ENCODE measurements at places on chromosomes 7 and 10.

GRCh38 chr10:37495415-37495814, 362.0 kb downstream of the ZNF248 start:
- DNase-seq, result no peak

- no peak for DNase-seq
Measured at GRCh38 chr7:30987936-30988335, 24.2 kb downstream of the GHRHR start.

DNA sequence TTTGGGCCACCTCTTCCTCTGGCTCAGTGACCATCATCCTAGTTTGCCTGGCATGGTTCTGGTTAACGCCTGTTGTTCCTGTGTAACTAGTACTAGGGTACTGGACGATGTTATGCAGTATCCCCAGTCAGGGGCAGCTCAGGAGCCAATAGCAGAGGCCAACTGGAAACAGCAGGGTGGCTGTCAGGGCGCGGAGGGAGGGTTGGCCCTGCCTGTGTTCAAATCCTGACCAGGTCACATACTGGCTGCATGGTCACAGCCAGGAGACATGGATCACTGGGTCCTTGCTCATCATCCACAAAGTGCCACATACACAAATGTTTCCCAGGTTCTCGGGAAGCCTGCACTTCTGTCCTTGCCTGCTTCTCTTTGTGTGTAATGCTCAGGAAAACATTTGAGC, 12.3 kb upstream of the RBP3 start:
- no peak for DNase-seq

DNA sequence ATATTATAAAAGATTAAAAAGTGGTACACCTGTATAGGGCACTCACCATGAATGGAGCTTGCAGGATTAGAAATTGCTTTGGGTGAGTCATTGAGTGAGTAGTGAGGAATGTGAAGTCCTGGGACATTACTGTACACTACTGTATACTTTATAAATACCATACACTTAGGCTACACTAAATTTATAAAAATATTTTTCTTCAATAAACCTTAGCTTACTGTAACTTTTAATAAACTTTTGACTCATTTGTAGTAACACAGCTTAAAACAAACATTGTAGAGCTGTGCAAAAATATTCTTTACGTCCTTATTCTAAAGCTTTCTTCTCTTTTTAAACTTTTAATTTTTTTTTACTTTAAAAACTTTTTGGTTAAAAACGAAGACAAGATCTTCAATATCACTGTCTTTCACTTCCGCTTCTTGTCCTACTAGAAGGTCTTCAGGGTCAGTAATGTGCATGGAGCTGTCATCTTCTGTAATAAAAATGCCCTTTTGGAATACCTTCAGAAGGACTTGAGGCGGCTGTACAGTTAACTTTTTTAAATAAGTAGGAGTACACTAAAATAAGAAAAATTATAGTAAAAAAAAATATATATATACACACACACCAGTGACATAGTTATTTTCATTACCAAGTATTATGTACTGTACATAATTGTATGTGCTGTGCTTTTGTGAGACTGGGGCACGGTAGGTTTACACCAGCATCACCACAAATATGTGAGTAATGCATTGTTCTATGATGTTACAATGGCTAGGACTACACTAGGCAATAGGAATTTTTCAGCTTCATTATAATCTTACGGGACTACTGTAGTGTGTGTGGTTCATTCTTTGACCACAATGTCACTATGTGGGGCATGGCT, 3.5 kb downstream of the STK31 start:
- no peak for DNase-seq

DNA sequence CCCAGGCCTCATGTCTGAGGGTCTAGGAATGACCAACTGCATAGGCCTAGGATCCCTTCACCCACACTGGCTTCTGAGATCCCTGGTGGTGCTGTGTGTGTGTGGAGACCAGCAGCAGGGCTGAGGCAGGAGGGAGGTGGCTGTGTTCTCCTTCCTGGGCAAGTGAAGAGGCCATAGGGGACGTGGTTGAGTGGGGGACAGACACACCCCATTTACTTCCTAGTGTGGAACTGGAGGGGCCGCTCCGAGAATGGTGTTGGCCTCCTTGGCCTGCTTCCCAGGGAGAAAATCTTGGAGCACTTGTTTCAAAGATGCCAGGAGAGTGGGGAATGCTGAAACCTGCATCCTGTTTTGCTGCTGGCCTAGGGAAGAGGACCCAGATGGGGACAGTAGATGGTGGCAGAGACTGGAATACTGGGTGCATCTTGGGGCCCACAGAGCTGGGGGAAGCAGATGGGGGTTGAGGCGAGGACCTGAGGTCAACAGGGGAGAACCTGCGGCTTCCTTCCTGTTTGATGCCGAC, 19.1 kb downstream of the UBTD1 start:
- DNase-seq, result no peak

DNA sequence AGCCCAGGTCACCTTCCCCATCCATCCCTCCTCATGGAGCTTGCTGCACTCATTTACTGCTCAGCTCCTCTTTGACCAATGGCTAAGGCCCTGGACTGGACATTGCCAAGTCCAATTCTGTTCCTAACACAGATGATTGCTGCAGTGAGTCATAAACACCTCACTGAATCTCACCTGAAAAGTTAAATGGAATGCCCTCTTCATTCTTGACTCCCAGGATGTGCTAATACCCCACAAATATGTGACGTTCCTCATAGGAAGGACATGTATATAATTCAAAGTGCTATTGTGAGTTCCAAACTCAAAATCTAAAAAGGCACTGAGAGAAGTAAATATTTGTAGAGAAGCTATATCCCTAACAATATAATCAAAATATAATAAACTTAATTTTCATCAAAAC, 73.5 kb upstream of the DLX6 start:
- DNase-seq, result no peak

- peak; percentile 71 for DNase-seq
Measured at GRCh38 chr10:87093632-87094372, 841 bp downstream of the GLUD1 start.

- DNase-seq, result no peak
Measured at GRCh38 chr7:128833148-128833945, 3.1 kb downstream of the FLNC start.

GRCh38 chr10:42781893-42782445, 626 bp upstream of the BMS1 start:
- no peak for DNase-seq

GRCh38 chr7:121810831-121811672, 61.9 kb upstream of the PTPRZ1 start:
- DNase-seq, result no peak

DNA sequence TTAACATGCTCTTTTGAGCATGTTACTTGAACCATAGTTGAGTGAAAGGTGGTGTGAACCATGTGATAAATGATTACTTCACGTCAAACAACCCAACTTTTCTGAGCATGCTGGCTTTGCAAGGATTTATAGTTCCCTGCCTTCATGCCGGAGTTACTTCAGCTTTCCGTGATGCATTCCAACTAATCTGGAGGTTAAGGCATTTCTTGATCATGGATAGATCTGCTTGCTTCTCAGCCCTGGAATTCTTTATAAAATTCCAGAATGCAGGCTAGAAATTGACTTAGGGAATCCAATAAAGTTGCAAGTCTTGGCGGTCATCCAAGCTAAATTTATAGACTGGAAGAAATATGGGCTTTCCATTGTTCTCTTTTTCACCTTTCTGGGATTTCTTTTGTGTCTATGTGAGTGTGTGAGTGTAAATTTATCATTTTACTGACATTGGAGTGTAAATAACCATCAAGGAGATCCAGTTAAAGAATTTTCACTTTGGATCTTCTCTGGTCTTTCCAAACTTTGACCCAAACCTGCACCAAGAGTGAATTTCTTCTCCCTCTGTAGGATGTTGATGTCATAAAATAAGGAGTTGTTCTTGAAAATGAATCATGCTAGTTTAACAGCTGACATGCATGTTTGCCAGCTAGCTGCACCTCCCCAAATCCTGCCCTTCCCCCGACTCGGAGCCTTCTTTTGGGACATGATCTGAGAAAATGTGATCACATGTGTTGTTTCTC, 289.0 kb downstream of the TWIST1 start:
- DNase-seq, result no peak

DNA sequence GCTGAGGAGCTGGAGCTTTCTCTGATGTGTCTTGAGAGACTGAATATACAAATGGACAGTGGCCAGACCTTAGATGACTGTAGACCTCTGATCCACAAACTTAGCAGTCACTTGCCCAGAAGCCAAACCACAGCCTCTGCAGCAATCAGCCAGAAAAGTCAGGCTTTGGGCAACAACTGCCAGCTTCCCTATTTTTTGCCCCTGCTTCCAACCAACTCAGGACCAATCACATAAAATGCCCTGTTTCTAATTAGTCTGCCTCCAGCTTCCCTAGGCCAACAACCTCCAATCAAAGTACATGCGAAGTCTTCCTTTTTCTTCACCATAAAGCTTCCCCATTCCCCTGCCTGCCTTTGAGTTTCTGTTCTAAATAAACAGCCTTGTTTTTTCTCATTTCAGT, 37.8 kb upstream of the CACUL1 start:
- DNase-seq, result no peak

DNA sequence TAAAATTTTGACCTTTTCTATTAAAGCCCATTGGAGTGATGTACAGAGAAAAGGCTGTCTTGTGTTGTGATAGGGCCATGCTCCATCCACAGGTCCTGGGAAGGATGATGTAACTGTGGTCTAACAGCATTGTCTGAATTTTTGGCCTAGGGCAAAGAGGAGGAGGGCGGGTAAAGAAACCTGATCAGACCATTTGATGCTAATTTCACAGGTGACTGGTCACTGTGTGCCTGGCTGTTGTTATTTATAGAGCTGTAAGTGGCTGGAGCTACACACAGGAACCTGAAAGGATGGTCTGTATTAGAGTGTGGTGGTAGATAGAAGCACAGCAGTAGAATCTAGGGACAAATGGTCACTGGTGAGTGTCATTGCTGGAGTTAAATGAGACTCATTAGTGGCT, 182.1 kb downstream of the AUTS2 start:
- no peak for DNase-seq

DNA sequence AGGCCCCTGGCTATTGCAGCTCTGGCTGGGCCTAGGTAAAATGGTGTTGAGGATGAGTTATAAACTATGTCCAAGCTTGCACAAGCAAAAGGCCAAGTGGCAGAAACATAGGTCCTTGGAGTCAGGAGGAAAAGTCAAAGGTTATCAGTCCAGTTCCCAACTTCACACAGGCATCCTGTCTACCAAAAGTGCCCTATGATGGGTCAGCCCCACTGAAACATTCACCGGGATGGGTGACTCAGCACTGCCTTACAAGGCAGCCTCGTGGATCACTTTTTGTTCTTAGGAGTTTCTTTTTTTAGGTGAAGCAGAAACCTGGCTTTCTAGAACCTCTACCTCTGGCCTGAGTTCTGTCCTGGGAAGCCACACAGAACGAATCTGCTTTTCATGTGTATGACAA, 158.8 kb upstream of the LYZL2 start:
- DNase-seq, result no peak

DNA sequence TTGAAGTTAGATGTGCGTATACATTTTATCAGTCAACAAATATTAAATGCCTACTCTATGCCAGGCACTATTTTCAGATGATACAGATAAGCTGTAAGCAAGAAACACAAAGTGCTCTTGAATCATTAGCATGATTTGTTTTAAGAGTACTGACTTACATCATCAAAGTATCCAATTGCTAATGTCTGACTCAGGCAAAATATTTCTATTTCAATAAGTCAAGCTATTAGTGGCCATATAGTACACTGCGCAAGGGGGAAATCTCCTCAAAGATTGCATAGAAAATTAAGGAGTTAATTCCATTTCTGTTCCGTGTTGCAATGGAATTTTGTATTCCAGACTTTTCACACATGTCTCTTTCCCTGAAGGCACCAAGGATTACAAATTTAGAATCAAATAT, 46.1 kb upstream of the DNAJC1 start:
- no peak for DNase-seq

DNA sequence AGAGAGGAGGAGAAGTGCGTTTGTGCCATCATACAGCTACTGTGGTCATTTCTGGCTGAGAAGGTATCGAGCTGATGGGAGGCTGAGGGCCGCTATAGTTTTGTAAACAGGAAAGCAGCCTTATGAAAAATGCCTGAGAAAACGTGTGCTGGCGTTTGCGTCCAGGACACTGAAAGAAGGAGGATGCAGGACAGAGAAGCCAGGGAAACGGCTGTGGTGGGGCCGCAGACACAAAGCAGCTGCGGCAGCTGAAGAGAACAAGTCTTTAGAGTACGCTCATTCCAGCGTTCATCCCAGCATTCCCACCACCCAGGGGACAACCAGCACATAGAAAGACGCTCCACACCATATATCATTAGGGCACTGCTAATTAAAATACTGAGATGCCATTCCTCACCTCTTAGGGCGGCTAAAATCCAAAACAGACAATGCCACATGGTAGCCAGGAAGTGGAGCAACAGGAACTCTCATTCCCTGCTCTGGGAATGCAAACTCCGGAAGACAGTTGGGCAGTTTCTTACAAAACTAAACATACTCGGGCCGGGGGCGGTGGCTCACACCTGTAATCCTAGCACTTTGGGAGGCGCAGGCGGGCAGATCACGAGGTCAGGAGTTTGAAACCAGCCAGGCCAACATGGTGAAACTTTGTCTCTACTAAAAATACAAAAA, 18.4 kb downstream of the GNA12 start:
- DNase-seq, result no peak

GRCh38 chr7:142500366-142500765, 242.5 kb upstream of the PRSS58 start:
- DNase-seq, result no peak

- no peak for DNase-seq
Measured at GRCh38 chr7:137916564-137916963, 69.8 kb upstream of the DGKI start.

DNA sequence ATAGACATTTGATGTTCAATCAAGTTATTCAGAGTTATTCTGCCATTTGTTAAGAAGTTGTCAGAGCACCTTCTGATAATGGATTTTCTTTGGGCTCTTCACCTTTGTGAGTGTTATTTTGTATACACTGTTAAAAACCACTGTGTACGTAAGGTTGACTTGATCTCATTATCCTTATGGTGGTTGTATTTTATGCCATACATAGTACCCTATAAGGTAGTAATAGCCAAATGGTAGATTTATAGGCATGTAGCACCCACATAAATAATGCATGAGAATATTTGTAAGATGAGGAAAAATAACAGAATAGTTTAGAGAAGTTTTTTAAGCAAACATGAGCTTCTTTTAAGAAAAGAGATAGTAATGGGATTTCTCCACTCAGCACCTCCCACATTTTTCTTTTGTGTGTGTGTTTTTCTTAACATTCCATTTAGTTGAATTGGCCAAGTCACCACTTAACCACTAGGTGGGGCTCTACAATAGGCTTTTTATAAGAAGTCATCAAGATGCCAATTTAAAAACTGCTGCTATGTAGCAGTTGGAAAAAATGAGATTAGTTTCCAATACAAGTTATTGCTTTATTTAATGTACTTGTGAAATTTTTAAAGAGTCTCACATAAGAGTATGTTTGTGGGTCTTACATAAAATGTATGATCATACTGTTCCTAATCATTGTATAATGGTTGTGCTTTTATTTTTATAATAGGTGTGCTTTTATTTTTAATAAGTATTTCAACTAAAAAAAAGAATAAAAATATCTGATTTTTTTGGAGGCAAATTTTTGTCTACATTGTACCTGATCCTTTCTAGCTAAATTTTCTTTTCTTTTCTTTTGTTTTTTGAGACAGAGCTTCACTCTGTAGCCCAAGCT, 41.1 kb upstream of the STMP1 start:
- DNase-seq, result no peak

Data from stimulated activated CD4-positive, alpha-beta T cell treated with anti-CD3 and anti-CD28 coated beads, TNF-alpha, amount 100 ng/mL, for 48 hours (primary cell).